ENCODE measurements at places on chromosomes 16 and 17. TPM values are rescaled to one million over a fixed set of nuclear protein-coding genes. Genes with fewer than 3 reads are reported as not detected.

GRCh38 chr17:81388091-81388611, 7.1 kb upstream of the BAHCC1 start:
- no peaks in the 10 kb centered on the region for H3K4me1 ChIP-seq
- no peak for DNase-seq
- peak overlapping the region; percentile 97 for H3K27ac ChIP-seq
- H3K36me3 ChIP-seq: no peaks in the 10 kb centered on the region
- no peaks in the 10 kb centered on the region for H3K27me3 ChIP-seq

GRCh38 chr16:52422307-52422706, 124.6 kb downstream of the TOX3 start:
- no peaks in the 10 kb centered on the region for H3K4me1 ChIP-seq
- no peak overlapping the region for H3K4me3 ChIP-seq
- no peaks in the 10 kb centered on the region for H3K36me3 ChIP-seq
- H3K27ac ChIP-seq: no peak overlapping the region
- DNase-seq: no peak

GRCh38 chr17:77770331-77771105, 188.0 kb upstream of the TNRC6C start:
- H3K36me3 ChIP-seq: no peaks in the 10 kb centered on the region
- H3K4me1 ChIP-seq: no peaks in the 10 kb centered on the region
- no peak overlapping the region for H3K27ac ChIP-seq

GRCh38 chr17:82854226-82854625, 14.4 kb upstream of the ZNF750 start:
- DNase-seq: no peak
- no peak overlapping the region for H3K4me3 ChIP-seq
- no peaks in the 10 kb centered on the region for H3K4me1 ChIP-seq

- H3K27ac ChIP-seq: no peak overlapping the region
- DNase-seq: no peak
- no peaks in the 10 kb centered on the region for H3K27me3 ChIP-seq
- H3K4me3 ChIP-seq: no peak overlapping the region
- no peaks in the 10 kb centered on the region for H3K4me1 ChIP-seq
- H3K36me3 ChIP-seq: no peaks in the 10 kb centered on the region
Measured at GRCh38 chr17:72696156-72696555, 396.3 kb downstream of the SLC39A11 start.

DNA sequence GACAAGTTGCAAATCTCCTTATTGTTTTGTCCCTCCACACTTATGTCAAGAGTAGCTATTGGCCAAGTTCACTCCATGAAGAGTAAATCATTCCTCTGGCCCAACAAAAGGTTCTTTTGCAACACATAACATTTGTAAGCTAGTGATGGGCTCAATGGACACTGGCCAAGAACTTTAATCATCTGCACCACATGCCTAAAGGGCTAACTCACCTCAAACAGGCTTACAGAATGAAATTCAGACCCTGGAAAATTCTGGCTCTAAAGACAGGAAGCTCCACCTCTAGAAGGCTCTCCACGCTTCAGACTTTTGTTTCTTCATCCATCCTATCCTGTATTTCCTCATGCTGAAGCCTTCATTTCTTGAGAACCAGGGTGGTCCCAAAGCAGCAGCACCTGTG, 10.9 kb upstream of the ANKFN1 start:
- no peaks in the 10 kb centered on the region for H3K27me3 ChIP-seq
- no peaks in the 10 kb centered on the region for H3K36me3 ChIP-seq
- H3K27ac ChIP-seq: no peak overlapping the region
- DNase-seq: no peak

ARHGAP44 gene
- 0.49 TPM for total RNA-seq

ITGAD gene
- total RNA-seq: 0.13 TPM

TEX19 gene
- not detected for total RNA-seq

C16orf87 gene
- total RNA-seq: 5.5 TPM
